ENCODE measurements at places on chromosomes 7 and 10.

- no peak for DNase-seq
Observed at GRCh38 chr7:96238474-96238873, 83.4 kb downstream of the SLC25A13 start.

DNA sequence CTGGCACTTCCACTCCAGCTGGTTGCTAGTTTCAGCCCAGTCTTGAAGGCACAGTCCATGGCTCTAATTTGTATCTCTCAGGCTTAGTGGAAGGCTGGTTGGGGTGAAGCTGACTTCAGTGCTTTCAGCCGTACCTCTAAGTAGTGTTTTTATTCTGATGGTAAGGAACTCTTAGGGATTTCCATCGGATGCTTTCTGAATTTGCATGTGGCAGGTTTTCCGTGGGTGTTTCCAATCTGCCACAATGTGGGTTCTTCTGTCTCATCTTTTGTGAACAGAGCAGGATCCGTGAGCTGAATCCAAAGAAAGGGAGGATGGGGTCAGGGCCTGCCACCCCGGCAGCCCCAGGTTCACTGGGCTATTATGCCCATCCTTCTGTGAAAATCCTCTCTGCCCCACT, 607.9 kb upstream of the MKI67 start:
- DNase-seq: no peak

GRCh38 chr7:28466341-28466740, 54.0 kb downstream of the CREB5 start:
- no peak for DNase-seq

DNA sequence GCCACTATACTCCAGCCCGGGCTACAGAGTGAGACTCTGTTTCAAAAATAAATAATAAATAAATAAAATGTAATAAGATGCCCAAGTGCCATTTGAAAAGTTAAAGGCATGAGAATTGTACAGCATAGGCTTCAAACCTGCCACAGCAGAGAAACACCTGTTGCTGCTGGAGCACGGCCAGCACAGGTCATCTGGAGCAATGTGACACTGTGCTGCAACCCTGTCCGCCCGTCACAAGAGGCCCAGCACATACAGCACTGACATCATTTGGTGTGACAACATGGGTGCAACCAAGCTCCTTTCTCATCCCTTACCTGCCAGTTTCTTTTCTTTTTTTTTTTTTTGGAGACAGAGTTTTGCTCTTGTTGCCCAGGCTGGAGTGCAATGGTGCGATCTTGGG, 1.3 kb downstream of the RFC2 start:
- no peak for DNase-seq

DNA sequence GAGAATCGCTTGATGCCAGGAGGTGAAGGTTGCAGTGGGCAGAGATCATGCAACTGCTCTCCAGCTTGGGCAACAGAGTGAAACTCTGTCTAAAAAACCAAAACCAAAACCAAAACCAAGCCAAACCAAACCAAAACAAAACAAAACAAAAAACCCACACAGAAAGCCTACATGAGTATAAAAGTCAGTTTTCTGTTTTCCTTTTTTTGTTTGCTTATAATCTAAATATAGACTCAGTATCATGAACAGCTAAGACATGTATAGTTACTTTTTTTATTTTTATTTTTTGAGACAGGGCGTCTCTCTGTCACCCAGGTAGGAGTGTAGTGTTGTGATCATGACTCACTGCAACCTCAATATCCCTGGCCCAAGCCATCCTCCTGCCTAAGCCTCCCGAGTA, 16.8 kb upstream of the MTPN start:
- no peak for DNase-seq

All from AG09319 (cell line).